ENCODE measurements at places on chromosomes 2 and 18.

GRCh38 chr2:149399934-149400615, 69.7 kb downstream of the LYPD6 start:
- DNase-seq, result no peak

- DNase-seq, result no peak
Measured at GRCh38 chr2:72043985-72044384, 103.7 kb downstream of the CYP26B1 start.

GRCh38 chr2:77161009-77161408, 361.2 kb downstream of the LRRTM4 start:
- no peak for DNase-seq

DNA sequence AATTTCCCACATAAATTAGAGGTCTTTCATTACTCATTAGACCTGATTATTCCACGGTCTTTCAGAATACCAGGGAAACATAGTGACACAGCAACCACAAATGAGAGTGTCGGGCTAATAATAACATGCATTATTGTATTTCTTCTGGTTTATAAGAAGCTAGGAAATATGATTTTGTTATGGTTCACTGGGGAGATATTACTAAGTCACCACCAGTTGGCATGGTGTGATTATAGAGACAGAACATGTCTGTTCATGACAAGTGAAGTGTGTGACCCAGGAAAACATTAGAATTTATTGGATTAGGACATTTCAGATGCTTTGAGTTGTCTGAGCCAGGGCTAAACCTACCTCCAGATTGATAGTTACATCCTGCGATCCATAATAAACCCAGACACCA, 494.4 kb downstream of the FBXO15 start:
- DNase-seq, result no peak

GRCh38 chr18:28494151-28494550, 317.2 kb upstream of the CDH2 start:
- DNase-seq, result no peak

GRCh38 chr2:46298522-46299353, 1.5 kb downstream of the EPAS1 start:
- DNase-seq, result peak; percentile 69

- DNase-seq, result no peak
Measured at GRCh38 chr2:146634230-146635097, 1210.4 kb upstream of the ACVR2A start.

- no peak for DNase-seq
Measured at GRCh38 chr18:9612215-9612830, 2.0 kb downstream of the PPP4R1 start.

DNA sequence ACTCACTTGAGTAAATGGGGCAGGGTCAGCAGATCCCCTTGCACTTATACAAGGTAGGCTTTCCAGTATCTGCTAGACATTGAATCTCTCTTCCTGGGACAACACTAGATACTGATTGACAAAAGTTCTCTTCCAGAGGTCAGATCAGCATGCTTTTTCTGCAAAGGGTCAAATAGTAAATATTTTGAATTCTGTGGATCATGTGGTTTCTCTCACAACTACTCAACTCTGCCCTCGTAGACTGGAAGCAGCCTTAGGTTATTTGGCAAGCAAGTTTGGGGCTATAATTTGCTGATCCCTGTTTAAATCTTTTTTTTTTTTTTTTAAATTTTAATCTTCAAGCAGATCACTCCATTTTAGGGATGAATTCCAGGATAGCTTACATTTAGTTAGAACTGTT, 17.4 kb upstream of the NABP1 start:
- DNase-seq, result no peak

- DNase-seq, result no peak
Measured at GRCh38 chr2:61044636-61045035, 21.0 kb upstream of the SANBR start.

- DNase-seq, result no peak
Measured at GRCh38 chr18:77977331-77977730, 727.7 kb downstream of the GALR1 start.

DNA sequence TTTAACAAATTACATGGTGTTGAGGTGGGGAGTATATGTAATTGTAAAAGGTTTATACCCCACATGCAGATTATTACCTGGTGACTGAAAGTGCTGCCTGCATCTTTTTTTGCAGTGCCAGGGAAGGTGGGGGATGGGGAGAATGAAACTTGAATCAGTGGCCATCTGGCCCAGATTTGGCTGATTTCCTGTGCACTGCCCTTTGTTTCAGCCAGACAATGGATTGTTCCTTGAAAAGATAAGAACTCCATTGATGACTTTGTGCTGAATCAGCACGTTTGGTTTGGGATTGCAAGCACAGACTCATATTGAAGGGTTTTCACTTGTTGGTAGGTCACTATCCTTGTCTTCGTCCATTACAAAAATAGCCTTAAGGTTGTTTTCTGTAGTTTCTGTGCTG, 20.9 kb downstream of the GREB1L start:
- DNase-seq, result peak; percentile 60

DNA sequence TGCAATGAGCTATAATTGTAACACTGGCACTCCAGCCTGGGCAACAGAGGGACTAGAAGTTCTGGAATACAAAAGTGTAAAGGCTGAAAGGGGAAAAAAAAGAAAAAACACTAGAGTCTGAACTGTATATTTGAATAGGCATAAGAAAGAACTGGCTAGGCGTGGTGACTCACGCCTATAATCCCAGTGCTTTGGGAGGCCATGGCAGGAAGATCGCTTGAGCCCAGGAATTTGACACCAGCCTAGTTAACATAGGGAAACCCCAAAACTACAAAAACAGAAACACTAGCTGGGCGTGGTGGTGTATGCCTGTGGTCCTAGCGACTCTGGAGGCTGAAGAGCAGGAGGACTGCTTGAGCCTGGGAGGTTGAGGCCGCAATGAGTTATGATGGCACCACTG, 70.6 kb downstream of the SAP130 start:
- no peak for DNase-seq
